ENCODE measurements at places on chromosomes 2 and 18. TPM values are rescaled to one million over a fixed set of nuclear protein-coding genes. Genes with fewer than 3 reads are reported as not detected.

The OR6B2 gene
- total RNA-seq, result not detected

The DCDC2C gene
- not detected for total RNA-seq

The CNOT9 gene
- 26.3 TPM for total RNA-seq

GRCh38 chr2:63497576-63497975, 90.7 kb downstream of the WDPCP start:
- no peak for DNase-seq

DNA sequence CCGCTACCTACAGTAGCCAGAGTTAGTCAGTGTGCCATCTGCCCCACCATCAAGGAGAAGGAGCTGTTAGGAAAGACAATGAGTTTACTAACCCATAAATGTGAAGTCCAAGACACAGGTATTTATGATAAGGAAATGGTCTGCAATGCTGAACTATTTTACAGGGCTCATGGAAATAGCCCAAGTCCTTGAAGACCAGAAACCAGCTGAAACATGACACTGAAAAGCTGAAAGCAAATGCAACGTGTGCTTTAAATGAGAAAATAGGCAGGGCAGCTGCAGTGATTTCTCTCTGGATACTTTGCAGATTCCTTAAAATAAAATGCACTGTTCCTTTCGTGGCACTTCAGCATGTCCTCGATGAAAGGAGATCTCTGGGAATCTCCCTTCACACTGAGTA, 256.4 kb upstream of the TCF4 start:
- DNase-seq, result no peak

DNA sequence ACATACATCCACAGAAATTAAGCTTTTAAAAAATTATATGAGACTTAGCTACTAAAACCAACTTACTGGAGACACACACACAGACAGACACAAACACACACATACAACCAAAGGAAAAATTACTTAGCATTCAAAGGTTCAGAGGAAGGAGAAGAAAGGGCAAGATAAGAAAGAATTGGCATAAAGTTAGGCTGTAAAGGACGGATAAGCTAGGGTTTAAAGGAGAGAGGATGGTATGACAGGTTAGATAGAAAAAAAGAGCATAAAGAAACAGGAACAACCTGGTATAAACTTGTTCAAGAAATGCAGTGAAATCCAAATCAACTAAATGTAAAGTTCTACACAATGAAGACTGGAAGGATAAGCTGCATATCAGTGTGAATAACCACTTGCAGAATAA, 73.4 kb downstream of the SLC66A3 start:
- DNase-seq, result no peak

GRCh38 chr2:43763091-43763490, 10.7 kb upstream of the DYNC2LI1 start:
- DNase-seq, result no peak

All from sigmoid colon (tissue), 7 donors.